Stimulated activated memory B cell treated with anti-CD40 and anti-IgM and Interleukin-4, amounts not matched to agents 10 μg/mL and 1 μg/mL and 100 μg/mL, for 72 hours (primary cell): ENCODE measurements at places on chromosomes 6 and 20.

- no peak for ATAC-seq
These were observed 8.2 kb upstream of the MTHFD1L start for GRCh38 chr6:150857062-150857944.

GRCh38 chr6:17493286-17493685 is 99.9 kb downstream of the CAP2 start:
- ATAC-seq, result no peak

- ATAC-seq, result no peak
These were observed 109.7 kb downstream of the AGPAT4 start for GRCh38 chr6:161164182-161164625.

GRCh38 chr6:165580136-165580535 is 82.9 kb downstream of the PDE10A start:
- ATAC-seq, result no peak

- ATAC-seq, result no peak
These were observed 84.6 kb upstream of the JAG1 start for GRCh38 chr20:10758446-10758845.

DNA sequence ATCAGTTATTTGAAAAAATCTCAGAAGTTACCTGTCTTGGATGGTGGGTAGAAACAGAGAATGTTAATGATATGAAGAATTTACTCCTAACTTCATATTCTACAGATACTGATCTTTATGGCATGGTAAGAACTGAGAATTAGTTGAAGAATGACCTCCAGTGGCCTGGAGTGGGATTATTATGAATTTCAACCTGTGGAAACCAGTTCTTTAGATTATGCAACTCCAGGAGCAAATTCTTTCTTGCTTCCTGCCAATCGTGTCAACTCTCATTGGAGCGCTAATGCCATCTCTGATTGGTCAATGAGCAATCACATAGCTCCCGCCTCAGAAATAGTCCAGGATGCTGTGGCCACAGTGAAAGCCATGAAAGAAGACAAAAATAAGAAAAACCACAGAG is 40.6 kb downstream of the LYRM2 start:
- no peak for ATAC-seq

GRCh38 chr6:157596886-157597285 is 215.9 kb downstream of the ZDHHC14 start:
- no peak for ATAC-seq

- peak; percentile 81 for ATAC-seq
These were observed 123.3 kb upstream of the COL21A1 start for GRCh38 chr6:56370561-56371211.

- ATAC-seq, result no peak
These were observed 23.8 kb downstream of the MYT1 start for GRCh38 chr20:64188091-64188490.

GRCh38 chr6:2497922-2498623 is 252.6 kb downstream of the MYLK4 start:
- no peak for ATAC-seq

- ATAC-seq, result peak; percentile 1
These were observed 1.9 kb downstream of the TRIB3 start for GRCh38 chr20:382291-383115.

- peak; percentile 82 for ATAC-seq
These were observed 54.2 kb downstream of the TBC1D7 start for GRCh38 chr6:13273931-13274706.

- ATAC-seq, result no peak
These were observed 64.9 kb downstream of the MAP3K4 start for GRCh38 chr6:161056451-161056850.

GRCh38 chr20:57697543-57697942 is 12.3 kb downstream of the PMEPA1 start:
- no peak for ATAC-seq

DNA sequence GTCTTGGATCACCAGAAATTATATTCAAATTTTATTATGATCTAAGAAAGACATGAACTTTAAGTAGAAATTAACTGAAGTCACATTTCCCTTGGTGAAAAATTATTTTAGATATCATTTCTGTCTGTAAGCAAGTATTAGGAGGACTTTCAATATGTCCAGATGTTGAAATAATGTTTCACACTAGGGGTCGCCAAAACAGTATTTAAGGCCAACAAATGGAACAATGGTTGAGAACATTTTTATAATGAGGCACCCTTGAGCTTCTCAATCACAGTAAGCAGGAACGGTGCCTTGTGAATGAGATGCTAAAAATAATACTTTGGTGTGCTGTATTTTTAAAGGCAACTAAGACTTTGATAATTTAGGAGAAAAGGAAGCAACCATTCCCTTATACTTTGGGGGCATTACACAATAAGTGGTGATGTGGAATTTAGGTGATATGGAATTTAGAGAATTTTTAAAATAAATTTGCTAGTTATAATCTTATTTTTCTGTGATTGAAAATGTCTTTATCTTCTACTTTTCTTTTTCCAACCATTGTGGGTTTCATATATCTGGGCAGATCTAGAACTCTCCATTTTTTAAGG is 9.6 kb upstream of the SF3B5 start:
- peak; percentile 64 for ATAC-seq

- no peak for ATAC-seq
These were observed 2.0 kb upstream of the CAPN11 start for GRCh38 chr6:44156494-44157151.

GRCh38 chr6:163876391-163876790 is 461.9 kb downstream of the QKI start:
- no peak for ATAC-seq

DNA sequence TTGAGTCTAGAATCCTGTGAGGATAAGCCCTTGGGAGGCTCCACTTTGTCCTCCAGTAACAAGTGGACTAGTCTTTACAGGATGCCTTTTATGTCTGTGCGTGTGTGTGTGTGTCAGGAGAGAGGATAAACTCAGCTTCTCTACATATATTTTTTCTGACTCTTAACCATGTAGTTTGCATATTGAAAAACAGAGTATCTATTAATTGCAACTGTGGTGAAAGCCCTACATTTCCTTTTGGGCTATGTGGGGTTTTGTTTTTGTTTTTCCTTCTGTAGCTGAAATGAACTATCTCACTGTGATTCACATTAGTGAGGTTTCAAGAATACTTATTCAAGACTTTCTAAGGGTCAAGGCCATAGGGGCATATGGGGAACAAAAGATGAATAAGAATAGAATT is 17.7 kb downstream of the TPBG start:
- no peak for ATAC-seq

DNA sequence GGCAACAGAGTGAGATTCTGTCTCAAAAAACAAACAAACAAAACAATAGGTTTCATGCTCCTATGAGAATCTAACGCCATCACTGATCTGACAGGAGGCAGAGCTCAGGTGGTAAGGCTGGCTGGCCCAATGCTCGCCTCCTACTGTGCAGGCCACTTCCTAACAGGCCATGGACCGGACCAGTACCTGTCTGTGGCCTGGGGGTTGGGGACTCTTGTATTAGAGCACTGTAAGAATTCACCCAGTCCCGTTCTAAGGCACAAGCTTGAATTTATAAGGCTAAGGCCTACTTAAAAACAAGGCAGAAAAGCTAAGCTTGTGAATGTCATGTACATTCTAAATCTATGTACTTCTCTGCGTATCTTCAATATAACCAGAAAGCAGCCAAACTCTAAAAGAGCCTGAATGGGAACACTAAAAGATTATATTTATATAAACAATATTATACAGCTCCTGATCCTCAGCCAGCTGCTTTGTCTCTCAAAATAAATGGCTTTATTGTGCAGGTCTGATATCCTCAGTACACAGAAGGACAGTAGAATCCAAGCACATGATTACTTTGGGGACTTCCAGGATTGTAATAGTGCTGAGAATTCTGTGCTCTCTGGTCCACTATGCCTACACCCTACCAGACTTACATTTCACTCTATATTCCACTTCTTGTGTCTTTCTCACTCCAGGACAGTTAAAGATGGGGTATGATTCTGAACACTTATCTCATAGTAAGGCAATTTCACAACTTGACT is 64.5 kb upstream of the DST start:
- no peak for ATAC-seq

DNA sequence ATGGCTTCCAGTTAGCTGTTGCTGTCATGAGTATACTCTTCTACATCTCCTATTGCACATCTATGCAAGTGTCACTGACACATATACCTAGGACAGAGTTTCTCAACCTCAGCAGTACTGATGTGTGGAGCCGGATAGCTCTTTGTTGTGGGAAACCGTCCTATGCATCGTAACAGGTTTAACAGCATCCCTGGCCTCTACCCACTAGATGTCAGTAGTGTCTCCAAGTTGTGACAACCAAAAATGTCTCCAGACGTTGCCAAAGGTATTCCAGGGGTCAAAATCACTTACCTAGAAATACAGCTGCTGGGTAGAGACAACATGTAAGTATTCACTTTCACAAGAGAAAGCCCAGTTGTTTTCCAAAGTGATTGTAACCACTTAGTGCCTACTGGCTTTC is 637.6 kb downstream of the RNF144B start:
- ATAC-seq, result no peak

GRCh38 chr20:24157213-24157612 is 168.6 kb upstream of the GGTLC1 start:
- no peak for ATAC-seq

DNA sequence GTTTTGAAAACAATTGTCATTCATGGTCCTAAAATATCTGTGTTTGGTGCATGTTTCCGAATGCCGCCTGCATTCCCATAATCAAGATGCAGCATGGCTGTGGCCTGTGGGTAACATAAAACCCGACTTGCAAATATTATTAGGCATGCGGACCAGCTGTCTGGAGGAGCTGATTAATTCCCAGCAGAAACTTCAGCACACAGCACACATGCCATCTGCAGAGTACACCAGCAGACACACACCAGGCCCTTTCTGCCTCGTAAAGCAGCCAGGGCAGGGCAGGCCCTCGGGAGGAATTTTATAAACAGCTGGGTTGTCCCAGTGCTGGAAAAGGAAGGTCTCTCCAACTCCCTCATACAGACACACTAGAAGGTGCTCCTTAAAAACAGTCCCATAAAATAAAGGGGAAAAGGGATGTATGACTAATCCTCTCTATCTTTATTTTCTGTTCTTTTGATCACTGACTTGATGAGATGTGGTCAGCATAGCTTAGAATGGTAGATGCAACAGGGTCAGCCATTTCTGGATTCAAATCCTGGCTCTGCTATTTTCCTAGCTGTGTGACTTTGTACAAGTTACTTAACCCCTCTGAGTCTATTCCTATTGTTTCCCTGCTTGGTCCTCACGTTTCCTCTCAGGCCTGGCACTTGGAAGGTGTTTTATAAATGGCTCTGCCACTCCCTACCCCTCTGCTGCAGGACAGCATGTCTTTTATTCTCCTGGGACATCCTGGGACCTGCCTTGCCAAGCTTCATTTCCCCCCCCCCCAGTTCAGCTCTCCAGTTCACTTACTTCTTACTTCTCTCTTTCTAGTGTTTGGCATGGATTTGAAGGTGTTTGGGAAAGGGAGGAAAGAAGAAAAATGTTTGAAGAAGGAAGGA is 85.9 kb upstream of the TRAF3IP2 start:
- no peak for ATAC-seq

- ATAC-seq, result peak; percentile 99
These were observed 341.6 kb downstream of the QKI start for GRCh38 chr6:163756079-163756478.

DNA sequence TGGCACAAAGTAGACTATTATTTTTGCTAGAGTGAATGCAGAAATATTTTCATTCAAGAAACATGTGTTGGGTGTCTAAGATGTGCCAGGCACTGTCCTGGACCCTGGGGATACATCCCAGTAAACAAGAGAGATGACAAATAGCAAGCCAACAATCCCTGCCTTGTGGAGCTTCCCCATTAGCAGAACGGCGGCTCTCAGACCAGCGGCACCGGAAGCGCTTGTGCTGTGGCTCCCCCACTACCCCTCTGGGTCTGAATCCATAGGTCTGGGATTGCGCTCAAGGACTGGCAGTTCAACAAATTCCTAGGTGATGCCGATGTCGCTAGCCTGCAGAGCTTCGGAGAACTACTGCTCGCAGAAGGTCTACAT is 98.5 kb upstream of the AGPAT4 start:
- no peak for ATAC-seq

- ATAC-seq, result no peak
These were observed 977.7 kb upstream of the SLC35B3 start for GRCh38 chr6:9412951-9413559.

GRCh38 chr6:126017668-126018067 is 31.3 kb downstream of the TRMT11 start:
- no peak for ATAC-seq

DNA sequence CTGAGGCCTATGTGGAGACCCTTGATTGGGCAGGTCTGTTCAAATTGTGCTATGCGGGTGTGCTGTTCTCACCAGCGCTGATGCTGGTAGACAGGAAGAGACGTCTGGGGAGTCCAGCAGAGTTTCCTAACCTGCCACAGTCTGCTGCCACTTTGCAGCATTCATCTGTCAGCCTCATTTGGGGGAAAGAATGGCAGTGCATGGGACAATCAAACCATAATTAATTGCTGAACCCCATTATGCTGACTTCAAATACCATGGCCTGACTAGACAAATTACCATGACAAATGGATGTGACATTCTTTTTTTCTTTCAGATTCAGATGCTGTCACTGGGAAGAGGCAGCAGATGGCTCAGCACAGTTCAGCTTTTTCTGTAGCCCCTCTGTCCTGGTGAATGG is 171.4 kb upstream of the SYNDIG1 start:
- ATAC-seq, result no peak

GRCh38 chr20:19301843-19302242 is 89.4 kb downstream of the SLC24A3 start:
- no peak for ATAC-seq

GRCh38 chr6:14925025-14925698 is 320.7 kb upstream of the JARID2 start:
- ATAC-seq, result no peak

DNA sequence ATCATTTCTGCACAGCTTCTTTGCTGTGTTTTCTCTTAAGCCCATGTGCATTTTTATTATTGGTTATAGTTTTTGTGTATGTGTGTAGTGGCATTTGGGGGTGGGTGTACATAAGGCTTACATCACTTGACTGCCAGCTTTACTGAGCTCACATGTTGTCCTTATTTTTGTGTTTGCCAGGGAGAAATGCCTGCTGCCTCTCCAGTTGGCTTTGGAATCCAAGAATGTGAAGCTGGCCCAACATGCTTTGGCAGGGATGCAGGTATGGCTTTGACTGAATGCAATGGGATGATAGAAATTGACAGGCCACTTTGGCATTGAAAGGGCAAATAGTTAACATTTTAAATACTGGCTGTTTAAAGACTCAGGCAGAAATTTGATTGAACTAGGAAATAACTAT is 11.4 kb downstream of the PBOV1 start:
- ATAC-seq, result no peak

- ATAC-seq, result peak; percentile 92
These were observed 94.0 kb upstream of the NHSL1 start for GRCh38 chr6:138593124-138593877.

DNA sequence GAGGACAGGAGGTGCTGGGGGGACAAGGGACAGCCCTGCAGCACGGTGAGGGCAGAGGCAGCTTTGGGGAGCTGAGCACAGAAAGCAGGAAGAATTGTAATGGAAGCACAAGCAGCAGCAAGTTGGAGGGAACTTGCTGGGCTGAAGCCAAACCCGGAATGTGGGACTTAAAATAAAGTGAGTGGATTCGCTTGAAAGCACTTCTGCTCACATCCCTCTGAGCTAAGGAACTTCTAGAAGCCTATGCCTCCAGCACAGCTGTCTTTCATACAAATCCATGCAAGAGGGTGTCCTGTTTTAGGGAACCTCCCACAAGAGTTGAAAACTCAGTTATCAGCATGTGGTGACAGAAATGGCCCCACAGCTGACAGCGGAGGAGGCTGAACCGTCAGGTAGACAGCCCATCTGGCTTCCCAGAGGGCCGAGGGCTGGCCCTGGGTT is 71.4 kb upstream of the MLN start:
- ATAC-seq, result no peak

GRCh38 chr20:48787861-48788375 is 39.9 kb downstream of the PREX1 start:
- no peak for ATAC-seq
